Foreskin keratinocyte (primary cell): ENCODE measurements at places on chromosomes 13 and 19. TPM values are rescaled to one million over a fixed set of nuclear protein-coding genes. Genes with fewer than 3 reads are reported as not detected.
A peak's percentile ranks its signal among the peaks of the same experiment; 100 is the strongest.

Gene ZNF541
- not detected in 2 replicates for total RNA-seq

DNA sequence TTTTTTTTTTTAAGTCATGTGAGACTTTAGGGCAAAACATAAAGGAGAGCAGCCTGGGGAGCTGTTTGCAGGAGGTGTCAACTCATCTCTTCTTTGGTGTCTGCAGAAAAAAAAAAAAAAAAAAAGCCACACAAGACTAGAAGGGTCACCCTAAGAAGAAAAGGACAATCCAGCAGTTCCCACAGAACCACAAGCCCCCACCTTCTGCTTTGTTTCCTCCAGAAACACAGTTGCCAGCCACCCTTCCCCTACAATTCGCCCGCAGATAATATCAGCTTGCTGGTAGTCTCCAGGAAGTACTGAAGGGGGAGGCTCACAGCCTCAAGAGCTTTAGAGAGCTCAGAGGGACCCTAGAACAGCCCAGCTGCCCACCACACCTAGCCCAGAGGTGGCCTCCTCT is 22.3 kb upstream of the ZBTB7A start:
- DNase-seq: no peak

GRCh38 chr13:74246487-74246886 is 112.3 kb upstream of the KLF12 start:
- DNase-seq: no peak

- DNase-seq: no peak
Observed at GRCh38 chr19:12345197-12345596, 11.8 kb upstream of the ZNF563 start.

- peak; percentile 69 for DNase-seq
Observed at GRCh38 chr13:29861694-29862110, 11.3 kb upstream of the UBL3 start.

DNA sequence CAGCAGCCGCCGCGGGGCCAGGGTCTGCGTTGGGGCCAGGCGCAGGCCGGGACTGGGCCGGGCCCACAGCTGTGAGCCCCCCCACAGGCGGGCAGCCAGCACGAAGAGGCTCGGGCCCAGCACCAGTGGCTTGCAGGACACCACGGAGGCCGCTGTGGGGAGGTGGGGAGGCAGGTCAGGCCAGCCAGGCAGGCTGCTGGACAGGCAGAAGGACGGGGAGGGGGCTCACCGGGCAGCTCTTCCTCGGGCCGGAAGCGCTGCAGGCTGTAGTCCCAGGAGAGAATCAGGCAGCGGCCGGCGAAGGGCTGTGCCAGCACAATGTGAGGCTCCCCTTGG is 8.3 kb downstream of the LGI4 start:
- DNase-seq: no peak

Gene IZUMO2
- total RNA-seq: not detected in 2 replicates

DNA sequence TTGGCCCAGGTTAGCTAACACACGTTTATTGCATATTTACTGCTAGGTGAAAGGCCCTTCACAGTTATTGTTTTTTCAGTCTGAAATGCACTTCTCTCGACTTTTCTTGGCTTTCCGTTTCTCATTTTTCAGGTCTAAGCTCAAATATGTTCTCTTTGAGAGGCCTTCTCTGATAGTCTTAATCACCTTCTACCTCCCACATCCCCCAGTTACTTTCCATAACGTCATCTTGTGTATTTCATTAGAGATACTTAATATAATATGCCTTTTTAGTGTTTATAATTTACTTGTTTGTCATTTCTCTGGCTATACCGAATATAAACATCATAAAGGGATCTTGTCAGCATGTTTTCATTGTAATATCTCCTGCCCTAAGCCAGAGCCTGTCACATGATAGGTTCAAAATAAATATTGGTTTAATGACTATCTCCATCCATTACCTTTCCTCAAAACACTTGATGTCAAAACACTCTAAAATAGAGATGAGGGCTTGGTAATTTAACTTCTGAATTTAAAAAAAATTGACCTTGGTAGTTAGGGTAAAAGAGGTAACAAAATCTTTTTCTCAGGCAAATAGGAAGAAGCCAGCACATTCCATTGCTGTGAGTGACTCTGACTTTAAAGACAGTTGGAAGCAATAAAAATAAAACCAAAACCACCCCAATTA is 168.6 kb upstream of the RFC3 start:
- no peak for DNase-seq

Gene ZNF443
- 3.3 and 3.6 TPM in 2 replicates for total RNA-seq

DNA sequence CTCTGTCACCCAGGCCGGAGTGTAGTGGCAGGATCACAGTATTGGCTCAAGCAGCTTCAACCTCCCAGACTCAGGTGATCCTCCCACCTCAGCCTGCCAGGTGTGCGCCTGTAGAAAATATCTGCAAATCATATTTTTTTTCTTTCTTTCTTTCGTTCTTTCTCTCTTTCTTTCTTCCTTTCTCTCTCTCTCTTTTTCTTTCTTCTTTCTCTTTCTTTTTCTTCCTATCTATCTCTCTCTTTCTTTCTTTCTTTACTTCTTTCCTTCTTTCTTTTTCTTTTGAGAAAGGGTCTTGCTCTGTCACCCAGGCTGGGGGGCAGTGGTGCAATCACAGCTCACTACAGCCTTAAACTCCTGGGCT is 16.3 kb upstream of the IGSF23 start:
- no peak for DNase-seq

GRCh38 chr13:91078093-91078679 is 269.3 kb upstream of the MIR17HG start:
- DNase-seq: no peak

DNA sequence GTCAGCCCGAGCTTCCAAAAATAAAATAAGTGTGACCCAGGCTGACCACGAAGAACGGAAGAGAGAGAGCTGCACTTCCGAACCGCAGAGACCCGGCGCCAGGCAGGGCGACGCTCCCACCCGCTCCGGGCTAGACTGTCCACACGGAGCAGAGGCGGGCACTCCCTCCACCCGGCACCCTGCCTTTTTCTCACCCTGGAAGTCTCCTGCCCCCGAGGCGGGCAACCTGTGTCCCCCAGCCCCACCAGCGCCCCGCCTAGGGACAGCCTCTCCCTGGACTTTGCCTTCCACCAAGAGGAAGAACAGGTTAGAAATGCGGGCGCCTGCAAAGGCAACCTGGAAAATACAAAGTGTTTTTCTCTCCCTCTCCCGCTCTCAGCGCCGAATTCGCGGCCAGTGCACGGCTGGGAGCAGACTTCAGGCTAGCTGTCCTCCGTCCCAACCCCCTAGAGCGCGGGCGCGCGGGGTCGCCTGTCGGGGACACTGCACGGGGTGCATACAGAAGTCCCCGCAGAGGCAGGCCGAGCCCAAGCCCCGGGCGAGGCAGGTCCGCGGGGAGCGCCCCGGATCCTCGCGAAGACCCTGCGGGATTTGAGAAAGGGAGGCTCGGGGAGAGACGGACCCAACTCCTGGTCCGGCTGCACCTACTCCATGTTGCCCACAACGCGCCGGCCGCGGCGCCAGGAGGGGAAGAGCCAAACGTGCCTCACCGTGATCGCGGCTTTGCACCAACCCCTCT is 845 bp downstream of the SPRY2 start:
- no peak for DNase-seq

GRCh38 chr19:920051-920864 is 3.1 kb downstream of the KISS1R start:
- no peak for DNase-seq

DNA sequence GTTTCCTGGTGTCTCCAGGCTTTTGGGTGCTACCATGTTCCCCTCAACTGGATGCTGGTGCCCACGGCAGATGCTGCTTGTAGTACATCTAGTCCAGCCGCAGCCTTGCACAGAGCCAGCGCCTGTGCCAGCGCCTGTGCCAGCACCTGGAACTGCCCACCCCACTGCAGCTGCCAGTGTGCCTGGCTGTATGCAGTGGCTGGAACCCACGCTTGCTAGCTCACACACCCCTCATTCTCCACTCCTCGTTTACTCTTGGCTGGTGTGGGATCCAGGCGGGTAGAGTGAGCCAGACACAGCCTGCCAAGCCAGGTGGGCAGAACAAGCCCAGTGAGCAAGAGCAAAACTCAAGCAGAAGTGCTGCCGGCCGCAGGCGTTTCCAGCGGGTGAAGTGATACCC is 428.6 kb downstream of the SLITRK1 start:
- DNase-seq: no peak

Gene IL27RA
- total RNA-seq: 7.8 and 8.3 TPM in 2 replicates

DNA sequence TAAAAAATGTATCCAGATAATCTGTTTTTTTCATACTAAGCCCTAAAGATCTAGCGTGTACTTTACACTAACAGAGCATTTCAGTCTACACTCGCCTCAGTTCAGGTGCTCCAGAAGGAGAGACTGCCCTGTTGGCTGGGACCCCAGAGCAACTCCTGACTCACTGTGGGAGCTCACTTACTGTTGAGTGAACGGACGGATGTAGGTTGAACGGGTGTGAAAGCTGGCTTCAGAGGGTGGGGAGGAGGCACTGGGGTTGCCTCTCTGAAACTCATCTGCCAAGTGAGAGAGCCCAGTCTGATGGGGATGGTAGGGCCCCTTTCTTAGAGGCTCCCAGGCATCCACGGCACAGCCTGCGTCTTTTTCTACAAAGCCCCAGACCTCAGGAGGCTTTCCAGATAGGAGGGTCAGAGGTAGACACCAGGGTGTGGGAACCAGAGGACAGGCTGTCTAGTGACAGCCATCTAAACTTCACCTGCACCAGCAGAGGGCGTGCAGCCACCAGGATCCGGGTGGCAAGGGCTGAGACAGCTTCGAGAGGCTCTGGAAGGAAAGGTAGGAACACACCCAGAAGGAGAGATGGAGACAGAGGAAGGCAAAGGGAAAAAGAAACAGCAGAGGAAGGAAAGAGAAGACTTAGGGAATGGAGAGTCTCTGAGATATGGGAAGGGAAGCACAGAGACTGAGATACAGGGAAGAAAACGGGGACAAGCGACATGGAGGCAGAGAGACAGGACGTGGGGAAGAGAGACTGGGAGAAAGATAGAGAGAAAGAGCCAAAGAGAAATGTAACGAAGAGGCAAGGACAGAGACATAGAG is 3.7 kb downstream of the KASH5 start:
- peak; percentile 49 for DNase-seq

DNA sequence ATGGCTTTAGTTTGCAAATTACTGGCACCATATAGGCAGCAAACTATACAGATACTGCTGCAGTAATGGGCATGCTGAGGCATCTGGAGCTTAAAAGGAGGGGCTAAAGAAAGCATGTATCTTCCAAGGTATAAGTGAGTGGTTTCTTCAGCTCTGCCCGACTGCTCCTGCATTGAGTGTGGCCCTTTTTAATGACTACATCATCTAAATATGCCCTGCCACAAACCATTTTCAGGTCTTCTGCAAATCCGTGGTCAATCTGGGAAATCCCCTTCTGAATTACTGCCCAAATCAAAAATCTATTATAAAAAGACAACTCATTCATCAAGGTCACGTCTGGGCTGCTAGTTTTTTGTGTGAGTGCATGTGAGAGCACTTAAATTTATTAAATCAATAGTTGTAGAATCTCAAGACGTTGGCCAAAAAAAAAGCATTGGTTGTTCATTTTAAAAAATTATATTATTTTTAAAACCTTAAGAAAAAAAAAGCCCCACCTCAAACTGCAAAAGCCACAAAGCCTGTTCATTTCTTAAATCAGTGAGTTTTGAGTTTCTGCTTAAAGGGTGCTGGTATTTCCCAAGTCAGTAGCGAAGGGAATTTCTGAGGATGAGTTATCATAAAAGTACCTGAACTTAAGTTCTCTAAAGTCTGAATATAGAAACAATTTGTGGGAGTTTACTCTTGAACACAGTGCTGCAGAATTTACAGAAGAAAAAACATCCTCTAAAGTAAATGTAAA is 16.3 kb downstream of the LCP1 start:
- DNase-seq: peak; percentile 66

- no peak for DNase-seq
Observed at GRCh38 chr13:34344816-34345215, 526.9 kb downstream of the RFC3 start.

DNA sequence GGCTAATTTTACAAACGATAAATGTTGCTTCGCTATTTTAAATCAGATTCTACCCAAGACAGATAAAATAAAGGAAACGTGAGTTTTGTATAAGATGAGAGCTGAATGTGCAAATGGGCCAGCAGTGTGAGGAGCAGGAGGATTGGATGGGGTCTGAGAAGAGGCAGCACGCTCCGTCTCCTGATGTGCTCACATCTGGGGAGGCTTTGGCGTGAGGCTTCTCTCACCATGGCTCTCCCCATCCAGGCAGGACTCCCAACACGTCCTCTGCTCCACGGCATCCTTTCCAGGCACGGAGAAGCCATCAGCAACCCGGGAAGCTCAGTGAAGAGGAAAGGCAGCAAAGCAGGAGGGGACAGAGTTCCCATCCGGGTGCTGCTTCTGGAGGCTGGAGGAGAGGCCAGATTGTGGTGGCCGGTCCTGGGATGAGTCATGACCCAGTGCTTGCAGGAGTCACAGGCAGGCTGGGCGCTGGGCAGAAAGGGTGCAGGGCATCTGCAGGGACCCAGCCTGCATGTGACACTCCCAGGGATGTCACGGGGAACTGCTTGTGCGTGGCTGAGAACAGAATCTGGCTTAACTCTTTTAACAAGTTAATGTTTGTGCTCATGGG is 47.5 kb downstream of the ZNF536 start:
- DNase-seq: no peak

DNA sequence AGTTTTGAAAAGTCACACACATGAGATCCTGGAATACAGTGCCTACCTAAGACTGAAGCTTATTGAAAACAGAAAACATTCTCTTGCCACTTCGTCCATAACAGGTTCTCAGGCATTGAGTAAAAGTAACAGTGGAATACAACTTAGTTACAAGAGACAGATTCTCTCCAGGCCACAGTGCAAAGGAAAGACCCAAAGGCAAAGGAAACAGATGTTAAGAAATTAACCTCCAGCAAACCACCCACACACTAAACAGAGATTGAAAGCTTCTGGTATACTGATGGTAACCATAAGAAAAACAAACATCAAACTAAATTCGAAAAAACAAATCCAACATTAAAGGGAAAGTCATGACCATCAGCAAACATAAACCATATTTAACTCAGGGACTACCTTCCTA is 914.7 kb downstream of the SLITRK5 start:
- no peak for DNase-seq

- DNase-seq: no peak
Observed at GRCh38 chr19:49362048-49362928, at the start of gene TEAD2. Gene TEAD2, minus strand, starts transcription at chr19:49362416. Its CDS starts 2,341 bp downstream, at chr19:49360075.

DNA sequence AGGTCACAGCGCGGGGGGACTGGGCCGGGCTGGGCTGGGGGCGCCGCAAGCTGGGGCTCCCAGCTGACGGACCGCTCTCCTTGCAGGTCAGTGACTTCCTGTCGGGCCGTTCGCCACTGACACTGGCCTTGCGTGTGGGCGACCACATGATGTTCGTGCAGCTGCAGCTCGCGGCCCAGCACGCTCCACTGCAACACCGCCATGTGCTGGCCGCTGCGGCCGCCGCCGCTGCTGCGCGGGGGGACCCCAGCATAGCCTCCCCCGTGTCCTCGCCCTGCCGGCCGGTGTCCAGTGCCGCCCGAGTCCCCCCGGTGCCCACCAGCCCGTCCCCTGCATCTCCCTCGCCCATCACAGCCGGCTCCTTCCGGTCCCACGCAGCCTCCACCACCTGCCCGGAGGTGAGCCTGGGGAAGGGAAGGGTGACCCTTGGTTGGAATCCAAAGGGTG is 5.7 kb downstream of the MIDN start:
- DNase-seq: no peak

Gene CLEC4G
- not detected in 2 replicates for total RNA-seq

DNA sequence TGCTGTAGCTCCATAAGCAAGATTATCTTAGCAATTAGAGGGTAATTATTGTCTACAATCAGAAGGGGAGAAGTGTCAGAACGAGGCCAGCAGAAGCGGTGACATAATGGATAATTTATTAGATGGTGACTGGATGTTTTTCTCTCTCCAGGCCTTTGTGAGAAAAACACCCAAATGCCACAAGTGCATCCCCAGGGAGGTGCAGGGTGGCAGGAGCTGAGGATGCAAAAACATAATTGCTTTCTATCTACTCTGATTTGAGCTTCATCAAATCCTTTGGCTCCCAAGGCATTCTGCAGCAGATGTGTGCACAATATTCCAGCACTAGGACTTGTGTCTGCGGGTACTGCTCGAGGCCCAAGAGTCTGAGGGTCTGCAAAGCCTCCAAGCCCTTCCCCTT is 220.1 kb upstream of the SERP2 start:
- DNase-seq: no peak
